ENCODE measurements at places on chromosomes 12 and 14.

- DNase-seq = no peak
Observed at GRCh38 chr12:12094481-12094880, 23.7 kb downstream of the BCL2L14 start.

GRCh38 chr14:64713677-64714076, 9.5 kb downstream of the PLEKHG3 start:
- DNase-seq = no peak

GRCh38 chr12:131436922-131437705, 273.8 kb upstream of the SFSWAP start:
- DNase-seq = no peak

DNA sequence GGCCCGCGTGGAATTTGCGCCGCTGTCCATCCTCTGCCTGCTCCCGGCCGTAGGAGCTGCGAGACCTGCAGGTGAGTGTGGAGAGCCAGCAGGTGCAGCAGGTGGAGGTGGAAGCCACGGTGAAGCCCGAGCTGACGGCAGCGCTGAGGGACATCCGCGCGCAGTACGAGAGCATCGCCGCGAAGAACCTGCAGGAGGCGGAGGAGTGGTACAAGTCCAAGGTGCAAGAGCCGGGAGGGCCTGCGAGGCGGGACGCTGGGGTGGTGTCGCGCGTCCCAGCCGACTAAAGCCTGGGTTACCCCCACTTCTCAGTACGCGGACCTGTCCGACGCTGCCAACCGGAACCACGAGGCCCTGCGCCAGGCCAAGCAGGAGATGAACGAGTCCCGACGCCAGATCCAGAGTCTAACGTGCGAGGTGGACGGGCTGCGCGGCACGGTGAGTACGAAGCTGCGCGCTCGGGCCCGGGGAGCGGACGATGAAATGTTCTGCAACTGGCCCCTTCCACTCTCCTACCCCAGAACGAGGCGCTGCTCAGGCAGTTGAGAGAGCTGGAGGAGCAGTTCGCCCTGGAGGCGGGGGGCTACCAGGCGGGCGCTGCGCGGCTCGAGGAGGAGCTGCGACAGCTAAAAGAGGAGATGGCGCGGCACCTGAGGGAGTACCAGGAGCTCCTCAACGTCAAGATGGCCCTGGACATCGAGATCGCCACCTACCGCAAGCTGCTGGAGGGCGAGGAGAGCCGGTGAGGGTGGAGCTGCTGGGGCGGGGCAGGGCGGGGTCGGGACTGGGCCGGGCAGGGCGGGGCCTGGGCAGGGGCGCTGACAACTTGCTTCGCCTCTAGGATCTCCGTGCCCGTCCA, 2.1 kb downstream of the PRPH start:
- DNase-seq = peak; percentile 35

DNA sequence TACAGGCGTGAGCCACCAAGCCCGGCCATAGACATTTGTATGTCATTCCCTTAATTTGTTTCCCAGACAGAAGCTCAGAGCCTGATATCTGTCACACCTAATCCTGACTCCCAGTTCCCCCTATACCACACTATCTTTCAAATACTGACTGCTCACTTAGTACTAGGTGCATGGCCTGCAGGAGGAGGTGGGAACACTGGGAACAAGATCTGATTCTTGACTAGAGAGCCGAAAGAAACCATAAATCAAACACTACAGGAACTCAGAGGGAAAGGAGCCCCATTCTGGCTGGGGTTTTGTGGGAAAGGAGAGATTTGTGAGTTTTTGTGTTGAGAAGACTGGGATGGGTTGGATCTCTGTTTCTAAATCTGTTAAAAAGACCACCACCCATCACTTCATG, 4.9 kb downstream of the KHNYN start:
- DNase-seq = no peak

GRCh38 chr12:110690127-110690430, 1.2 kb upstream of the HVCN1 start:
- DNase-seq = no peak

- DNase-seq = no peak
Observed at GRCh38 chr14:74911704-74912103, 11.4 kb downstream of the RPS6KL1 start.

DNA sequence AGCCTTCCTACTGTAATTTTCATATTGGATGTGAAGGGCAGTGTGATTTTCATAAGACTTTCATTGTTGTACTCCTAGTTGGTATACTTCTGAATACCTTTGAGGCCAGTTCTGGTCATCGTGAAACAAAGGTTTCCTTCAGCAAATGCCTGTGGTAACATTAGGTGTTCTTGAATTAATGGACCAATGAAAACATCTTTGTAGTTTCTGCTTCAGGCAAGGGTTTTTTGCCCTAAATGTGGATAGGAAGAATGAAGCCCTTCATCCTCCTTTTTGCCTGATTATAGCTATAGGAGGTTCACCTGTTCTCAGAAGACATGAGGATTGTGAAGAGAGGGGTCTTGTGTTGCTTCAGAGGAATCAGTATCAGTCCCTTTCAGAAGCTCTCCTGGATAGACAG, 60.7 kb downstream of the PTPN11 start:
- no peak for DNase-seq

DNA sequence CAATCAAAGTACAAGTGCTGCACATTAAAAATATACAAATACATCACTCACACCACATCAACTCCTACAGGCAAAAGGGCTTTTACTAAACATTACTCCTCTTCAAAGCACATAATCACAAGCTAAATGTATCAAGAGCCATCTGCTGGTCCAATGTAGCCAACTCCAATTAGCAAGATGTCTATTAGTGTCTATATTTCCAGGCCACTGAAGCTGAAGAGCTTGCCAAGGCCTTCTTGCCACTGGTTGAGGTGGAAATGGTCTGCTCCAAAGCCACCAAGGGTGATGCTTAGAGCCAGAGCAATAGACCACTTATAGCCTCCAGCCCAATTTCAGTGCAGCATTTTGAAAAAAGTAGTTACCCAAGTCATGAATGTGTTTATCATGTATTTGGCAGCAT, 54.4 kb downstream of the RASSF9 start:
- DNase-seq = no peak

- no peak for DNase-seq
Observed at GRCh38 chr12:87883806-87884205, 145.4 kb downstream of the C12orf50 start.

GRCh38 chr14:21101802-21102413, 1.0 kb downstream of the TMEM253 start:
- no peak for DNase-seq

DNA sequence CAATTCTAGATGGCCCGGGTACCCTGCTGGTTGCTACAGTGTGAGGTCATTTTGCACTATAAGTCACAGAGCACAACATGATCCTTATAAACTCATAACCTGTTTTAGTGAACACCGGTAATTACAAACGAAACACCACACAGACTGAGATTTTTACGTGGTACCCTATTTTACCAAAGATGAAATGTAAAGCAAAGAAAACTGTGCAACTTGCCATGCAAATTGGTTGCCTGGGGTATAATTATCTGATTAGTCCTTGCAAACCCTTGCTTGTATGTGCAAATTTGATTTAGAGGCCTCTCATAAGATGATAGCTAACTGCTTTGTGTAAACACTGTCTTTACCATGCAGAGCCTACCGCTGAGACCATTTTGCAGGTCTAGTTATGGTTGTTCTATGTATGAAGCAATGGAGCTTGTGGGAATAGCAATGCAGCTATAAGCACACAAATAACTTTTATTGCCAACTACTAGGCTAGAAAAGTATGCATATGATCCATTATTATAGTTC, 372.1 kb upstream of the FAR2 start:
- no peak for DNase-seq

GRCh38 chr12:102029141-102029540, 32.6 kb downstream of the WASHC3 start:
- no peak for DNase-seq

GRCh38 chr14:81471062-81471461, 62.6 kb downstream of the SEL1L start:
- DNase-seq = no peak

GRCh38 chr14:35932659-35933159, 106.6 kb downstream of the BRMS1L start:
- DNase-seq = peak; percentile 37

DNA sequence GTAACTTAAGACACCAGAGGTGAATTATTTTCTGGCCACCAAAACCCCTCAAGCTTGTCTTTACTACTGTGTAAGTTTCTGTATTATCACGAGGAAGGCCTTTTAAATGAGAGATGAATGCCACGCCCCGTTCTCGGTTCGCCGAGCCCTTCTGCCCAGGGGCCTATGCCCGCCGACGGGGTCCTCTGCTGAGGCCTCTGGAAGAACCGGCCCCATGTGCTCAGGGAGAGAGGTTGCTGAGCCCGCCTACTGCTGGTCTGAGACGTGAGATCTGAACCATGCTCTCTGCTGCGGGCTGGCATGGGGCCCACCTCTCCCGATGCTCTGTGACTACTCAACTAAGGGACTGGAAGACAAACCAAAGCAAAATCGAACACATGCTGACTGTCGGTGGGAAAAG, 21.0 kb downstream of the AMN start:
- DNase-seq = no peak

DNA sequence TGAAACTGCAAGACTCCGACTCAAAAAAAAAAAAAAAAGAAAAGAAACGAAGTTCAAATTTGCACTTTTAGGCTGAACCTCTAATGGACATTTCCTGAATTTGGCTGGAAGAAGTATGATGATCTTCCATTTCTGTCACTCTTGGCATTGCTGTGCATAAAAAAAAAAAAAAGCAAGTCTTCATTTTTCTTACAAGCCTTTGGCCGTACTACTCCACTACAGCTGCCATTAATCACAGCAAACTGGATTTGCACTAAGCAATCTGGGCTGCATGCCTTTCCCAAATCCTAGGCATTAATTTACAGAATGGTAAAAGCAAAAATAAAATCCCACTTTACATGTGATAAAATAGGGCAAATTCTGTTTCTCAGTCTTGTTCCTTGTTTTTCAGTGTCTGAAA, 7.1 kb downstream of the CSRP2 start:
- DNase-seq = no peak

- no peak for DNase-seq
Observed at GRCh38 chr12:57965766-57966165, 24.4 kb downstream of the ATP23 start.

DNA sequence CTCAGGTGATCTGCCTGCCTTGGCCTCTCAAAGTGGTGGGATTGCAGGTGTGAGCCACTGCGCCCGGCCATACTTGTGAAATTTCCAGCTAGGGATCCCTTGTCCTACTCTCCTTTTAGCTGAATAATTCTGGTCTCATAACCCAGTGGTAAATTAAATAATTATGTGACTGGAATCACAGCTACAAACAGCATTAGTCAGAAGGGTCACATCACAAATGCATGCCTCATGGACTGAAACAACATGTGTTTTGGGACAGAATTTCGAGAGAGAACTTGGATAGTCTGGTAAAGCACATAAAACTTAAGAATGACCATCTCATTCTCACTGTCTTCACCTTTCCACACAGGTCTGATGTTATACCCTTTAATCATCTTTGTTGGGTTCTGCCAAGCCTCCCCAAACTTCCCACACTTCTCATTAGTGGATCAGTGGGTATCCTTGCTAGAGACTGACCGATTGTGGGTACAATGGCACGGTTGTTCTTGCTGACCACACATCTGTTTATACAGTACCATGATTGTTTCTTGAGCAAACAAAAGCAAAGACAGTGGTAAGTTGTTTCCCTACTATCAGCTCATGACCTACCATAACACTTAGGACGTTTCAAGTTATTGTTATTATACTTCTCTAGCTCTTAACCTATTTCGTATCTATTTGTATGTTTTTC, 5.1 kb downstream of the GPRC5D start:
- DNase-seq = no peak

DNA sequence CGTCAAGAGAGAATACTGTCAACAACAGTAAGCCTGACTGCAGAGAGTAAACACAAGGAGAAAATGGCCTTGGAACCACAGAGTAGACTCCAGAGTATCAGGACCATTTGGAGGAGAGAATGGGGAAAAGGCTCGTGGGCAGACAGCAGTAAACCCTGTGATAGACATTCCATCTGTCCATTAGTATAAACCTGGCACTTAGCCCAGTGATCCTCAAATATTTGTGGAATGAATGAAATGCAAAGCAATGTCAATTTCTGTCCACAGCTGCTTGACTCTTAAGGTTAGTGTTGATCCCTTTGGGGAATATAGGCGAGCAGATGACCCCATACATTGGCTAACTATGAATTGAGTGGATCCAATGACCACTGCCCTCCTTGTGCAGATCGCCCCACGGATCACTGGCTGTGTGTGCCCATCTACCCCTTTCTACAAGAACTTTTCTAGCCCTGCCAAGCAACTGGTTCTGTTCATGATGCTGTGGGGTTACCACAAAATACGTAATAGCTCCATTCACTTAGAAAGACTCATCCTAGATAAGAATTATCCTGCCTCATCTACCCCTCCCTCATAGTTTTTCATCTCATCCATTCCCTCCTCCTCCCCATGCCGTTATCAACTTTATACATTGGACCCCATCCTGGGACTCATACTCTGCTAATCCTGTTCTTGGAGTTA, 846.8 kb downstream of the NRXN3 start:
- DNase-seq = no peak

GRCh38 chr12:132921685-132922084, 34.3 kb upstream of the CHFR start:
- DNase-seq = no peak

GRCh38 chr12:68170726-68171125, 11.2 kb upstream of the IFNG start:
- no peak for DNase-seq

GRCh38 chr12:13135371-13136178, 32.1 kb upstream of the GSG1 start:
- no peak for DNase-seq

DNA sequence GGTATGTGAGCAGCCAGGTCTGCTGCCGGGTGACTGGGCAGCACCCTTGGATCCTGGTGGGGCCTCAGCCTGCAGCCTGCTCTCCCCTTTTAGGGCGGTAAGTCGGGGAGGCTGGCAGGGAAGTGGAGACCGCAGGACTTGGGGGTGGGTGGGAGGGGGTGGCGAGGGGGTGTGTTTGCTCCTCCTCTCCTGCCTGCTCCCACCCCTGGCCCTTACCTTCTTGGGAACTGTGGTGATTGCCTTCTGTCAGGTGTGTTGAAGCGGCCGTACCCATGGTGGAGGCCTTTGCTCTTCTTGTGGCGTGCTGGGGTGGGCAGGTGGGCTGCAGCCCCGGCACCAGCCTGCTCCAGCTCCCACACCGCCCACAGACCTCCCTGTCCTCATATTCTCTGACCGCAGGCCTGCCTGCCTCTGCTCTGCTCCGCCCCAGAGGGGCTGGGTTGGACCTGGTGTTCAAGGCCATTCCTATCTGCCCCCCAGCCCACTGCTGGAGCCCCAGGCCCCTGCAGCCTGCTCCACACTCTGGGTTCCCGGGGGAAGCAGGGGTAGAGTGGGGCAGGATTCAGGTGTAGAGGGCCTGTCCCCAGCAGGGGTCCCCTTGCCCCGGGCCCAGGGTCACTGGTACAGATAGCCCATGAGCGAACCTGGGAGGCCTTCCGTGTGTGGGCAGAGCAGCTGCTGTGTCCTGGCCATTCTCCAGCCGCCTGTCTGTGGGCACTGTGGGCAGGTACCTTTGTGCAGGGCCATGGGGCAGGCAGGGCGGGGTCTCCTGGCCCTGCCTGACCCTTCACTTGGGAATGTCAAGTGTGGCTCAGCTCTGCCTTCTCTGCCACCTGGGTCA, 5.2 kb downstream of the TEDC1 start:
- DNase-seq = peak; percentile 26
